RCC 7860 (cell line): ENCODE measurements at places on chromosomes 6 and 20.

GRCh38 chr6:38198219-38198618, 378.7 kb downstream of the ZFAND3 start:
- no peak for DNase-seq

DNA sequence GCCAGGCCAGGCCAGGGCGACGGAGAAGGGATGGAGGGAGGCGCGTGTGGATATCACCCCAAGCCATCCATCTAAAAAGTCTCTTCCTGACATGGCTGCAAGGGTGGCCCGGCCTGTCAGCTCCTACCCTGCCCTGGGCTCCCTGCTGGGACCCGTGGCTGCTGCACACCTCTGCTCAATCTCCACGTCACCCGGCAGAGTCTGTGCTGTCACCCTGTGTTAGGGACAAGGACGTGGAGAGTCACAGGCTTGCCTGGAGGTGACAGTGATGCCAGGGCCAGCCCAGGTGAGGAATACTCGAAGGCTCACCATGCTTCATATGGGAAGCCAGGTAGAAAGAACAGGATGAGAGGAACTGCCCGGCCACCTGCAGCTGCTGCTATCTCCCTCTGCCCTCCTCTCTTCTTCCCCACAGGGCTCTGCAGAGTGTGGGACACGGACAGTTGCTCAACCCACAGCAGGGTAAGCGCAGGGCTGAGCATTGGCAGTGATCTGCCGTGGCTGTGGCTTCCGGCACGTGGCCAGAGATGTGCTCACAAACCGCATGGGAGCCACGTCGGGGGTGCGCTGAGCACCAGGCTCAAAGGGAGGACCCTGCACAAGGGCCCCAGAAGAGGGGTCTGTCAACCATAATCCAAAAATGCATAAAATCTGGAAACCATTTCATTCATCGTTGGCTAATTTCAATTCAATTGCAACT, 214.3 kb downstream of the DLL1 start:
- no peak for DNase-seq

GRCh38 chr6:4965562-4966389, 38.1 kb downstream of the RPP40 start:
- DNase-seq: no peak

DNA sequence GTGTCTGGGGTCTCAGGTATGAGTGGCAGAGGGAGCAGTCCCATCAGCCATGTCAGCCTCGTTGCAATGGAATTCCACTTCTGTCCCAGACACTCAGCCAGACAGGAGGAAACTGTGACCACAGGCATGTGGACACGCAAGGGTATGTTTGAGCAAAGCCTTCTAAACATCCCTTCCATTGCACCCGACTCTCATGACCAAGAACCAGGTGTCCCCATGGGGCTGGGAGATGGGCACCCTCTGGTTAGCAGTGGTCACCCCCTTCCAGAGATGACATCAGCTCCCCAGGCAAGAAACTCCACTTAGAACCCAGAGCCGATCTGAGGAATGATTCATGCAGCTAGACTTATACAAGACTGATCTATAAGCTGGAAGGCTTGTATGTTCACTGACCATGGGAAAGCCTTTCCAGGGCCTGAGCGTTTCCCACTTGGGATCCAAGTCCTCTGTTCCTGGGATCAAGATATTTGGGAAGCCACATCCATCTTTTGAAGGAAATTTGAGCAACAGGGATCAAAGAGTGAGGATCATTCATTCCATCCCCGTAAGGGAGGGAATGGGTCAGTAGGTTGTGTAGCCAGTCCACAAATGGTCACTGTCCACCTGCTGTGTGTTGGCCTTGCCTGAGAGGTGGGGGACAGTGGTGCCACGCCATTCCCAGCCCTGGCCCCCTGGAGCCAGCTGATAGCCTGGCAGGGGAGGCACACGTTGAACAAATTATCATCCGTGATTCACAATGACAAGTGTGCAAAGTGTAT, 3.9 kb upstream of the MRGBP start:
- peak; percentile 83 for DNase-seq

- DNase-seq: no peak
Observed at GRCh38 chr6:57117796-57118195, 27.8 kb downstream of the ZNF451 start.

GRCh38 chr6:157089258-157089657, 234.1 kb downstream of the TMEM242 start:
- DNase-seq: no peak

- peak; percentile 68 for DNase-seq
Observed at GRCh38 chr6:35596448-35597442, 84.0 kb upstream of the TULP1 start.

DNA sequence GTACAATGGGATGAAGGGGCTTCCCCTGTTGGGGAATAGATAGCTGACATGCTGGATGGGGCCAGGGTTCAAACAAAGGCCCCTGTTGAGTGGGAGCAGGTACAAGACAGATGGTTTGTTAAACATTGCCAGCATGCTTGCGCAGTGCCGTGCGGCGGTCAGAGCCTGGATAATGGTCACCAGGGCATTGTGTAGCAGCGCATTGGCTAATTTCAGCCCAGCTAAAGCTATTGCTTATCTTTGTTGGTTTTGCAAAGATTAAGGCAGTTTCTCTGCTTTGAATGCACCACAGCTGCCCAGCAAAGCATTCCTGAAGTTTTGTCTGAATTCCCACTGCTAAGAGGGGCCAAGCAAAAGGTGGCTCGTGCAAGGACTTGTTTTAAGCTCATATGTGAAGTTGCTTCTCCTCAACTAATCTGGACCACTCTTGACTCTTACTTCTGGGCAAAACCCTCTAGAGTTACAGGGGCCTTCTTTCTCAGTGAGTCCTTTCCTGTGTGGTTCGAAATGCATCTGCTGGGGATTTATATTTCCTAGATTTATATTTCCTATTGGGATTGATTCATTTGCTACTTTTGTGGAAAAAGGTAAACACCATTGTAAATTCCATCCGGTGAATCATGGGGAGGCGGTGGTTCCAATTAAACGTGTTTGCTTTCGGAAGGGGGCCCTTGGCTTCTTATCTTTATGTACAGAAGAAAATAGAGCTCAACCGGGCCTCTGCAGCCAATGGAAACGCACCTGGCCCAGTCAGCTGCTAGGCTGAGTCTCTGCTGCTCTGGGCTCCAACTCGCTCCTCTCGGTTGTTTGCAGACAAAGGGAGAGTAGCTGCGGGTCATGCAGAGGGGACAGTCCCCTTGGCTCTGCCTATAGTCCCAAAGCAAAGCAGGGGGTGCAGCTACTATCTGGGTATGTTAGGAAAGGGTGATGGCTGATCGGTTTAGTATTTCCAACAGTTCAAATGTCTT, 72.1 kb downstream of the FOXA2 start:
- DNase-seq: no peak

GRCh38 chr6:105587349-105588122, 184.7 kb upstream of the PREP start:
- DNase-seq: peak; percentile 44
